ENCODE measurements at places on chromosomes 7 and 10. TPM values are rescaled to one million over a fixed set of nuclear protein-coding genes. Genes with fewer than 3 reads are reported as not detected.

The EIF5AL1 gene
- 1.3 TPM for polyA plus RNA-seq

The SEMA3D gene
- polyA plus RNA-seq: 56.4 TPM

The SPDYE11 gene
- 0.87 TPM for polyA plus RNA-seq

The ANKRD1 gene
- polyA plus RNA-seq: not detected

The LRRC18 gene
- 2.0 TPM for polyA plus RNA-seq

The IGFBP1 gene
- polyA plus RNA-seq: not detected

The UTF1 gene
- polyA plus RNA-seq: not detected

The HOXA10 gene
- polyA plus RNA-seq: not detected

The GPR37 gene
- polyA plus RNA-seq: 4.2 TPM

DNA sequence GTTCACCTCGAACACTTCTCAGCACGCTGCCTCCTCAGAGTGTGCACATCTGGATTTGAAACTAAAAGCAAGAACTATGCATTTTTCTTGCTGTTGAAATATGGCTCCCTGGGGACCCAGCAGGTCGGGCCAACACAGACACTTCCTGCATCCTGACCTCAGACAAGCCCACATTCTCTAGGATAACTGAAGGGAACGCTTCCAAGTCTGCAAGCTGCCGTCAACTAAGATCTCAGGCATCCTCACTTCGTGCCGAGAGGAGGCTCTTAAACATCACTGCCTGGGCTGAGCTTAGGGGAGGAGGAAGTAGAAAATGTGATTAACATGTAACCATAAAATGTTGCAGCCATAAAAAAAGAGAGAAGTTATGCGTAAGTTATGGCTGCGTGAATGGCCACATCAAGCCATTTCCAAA is 65.5 kb downstream of the PYROXD2 start:
- no peak for DNase-seq

GRCh38 chr10:86775870-86776180 is 19.4 kb downstream of the BMPR1A start:
- DNase-seq: no peak

DNA sequence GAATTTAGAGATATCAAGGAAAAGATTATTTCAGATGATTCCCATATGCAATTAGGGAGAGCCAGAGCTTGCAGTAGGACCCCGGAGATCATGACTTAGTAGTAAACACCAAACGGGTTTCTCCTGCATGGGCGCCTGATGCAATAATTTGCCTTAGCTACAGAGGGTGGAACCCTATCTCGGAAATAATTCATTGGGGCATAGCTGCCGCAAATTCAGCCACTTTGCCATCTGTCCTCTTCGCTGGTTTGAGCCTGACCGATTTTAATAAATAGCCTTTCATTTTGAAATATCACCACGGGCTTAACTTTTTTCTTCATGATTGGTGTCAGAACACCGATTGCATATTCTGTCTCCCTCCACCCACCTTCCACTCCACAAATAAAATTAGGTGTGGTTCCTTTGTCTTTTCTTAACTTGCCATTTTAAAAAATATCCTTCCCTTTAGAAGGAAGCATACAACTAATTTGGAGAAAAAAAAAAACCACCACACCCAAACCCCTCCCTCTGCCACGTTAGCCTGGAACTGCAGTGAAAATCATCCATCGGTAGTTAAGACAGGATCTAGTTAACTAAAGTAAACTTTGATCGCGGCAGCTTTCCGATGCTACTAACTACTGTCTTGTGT is 1.4 kb downstream of the GARS1 start:
- DNase-seq: no peak

GRCh38 chr7:1692515-1693418 is 22.7 kb downstream of the ELFN1 start:
- DNase-seq: no peak

DNA sequence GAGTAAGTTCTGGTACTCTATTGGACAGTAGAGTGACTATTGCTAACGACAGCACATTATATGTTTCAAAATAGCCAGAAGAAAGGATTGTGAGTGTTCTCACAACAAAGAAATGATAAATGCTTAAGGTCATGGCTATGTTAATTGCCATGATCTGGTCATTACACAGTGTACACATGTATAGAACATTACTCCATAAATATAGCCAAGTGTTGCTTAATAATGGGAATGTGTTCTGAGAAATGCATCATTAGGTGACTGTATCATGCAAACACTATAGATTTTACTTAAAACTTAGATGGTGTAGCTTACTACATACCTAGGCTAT is 19.6 kb downstream of the EPC1 start:
- DNase-seq: no peak

GRCh38 chr10:33939410-33939809 is 604.9 kb upstream of the NRP1 start:
- DNase-seq: no peak

- no peak for DNase-seq
Observed at GRCh38 chr10:130423455-130424305, 287.5 kb downstream of the GLRX3 start.

DNA sequence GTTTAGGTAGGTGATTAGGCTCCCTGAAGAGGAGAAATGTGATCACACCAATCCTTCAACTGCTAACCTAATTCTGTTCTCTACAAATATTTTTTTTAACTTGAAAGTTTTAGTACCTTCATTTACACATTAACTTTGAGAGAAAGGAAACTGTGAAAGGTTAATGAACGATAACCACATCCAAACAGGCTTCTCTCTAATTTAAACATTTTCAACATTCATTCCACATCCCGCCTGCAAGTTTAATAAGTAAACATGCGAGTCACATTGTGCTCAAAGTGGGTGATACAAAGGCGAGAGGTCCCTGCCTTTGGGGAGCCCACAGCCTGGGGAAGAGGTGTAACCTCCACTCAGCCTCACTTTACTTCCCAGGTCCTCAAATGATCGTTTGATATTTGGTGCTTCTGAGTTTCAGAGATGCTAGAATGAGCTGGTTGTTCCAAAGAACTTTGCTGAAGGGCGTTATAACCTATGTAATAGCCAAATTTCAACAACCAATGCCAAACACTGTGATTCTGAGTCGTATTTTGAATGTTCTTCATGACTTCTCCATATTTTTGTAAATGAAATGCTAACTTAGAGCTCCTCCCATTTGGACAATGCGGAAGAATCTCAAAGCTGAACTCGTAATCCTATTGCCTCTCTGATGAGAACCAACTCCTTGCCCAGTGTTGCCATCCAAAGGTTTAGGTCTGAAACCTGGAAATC is 47.5 kb downstream of the DENND2A start:
- no peak for DNase-seq

DNA sequence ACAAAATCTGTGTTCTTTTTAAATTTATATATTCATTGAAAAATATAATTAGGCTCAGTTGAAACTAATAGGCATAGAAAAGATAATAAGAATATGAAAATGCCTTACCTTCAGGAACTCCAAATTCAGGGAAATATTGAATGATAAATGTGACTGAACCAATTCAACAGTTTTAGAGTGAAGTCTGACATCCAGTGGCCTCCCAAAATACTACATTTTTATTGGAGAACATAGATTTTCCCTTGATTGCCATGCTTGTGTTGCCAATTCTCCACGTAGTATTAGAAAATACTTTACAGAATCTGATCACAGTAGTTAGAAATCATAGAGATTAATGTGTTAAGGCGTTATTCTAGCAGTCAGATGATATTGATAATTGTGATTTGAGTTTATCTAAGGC is 1246.7 kb downstream of the GATA3 start:
- DNase-seq: no peak

GRCh38 chr10:20552382-20552781 is 344.7 kb downstream of the NEBL start:
- no peak for DNase-seq

DNA sequence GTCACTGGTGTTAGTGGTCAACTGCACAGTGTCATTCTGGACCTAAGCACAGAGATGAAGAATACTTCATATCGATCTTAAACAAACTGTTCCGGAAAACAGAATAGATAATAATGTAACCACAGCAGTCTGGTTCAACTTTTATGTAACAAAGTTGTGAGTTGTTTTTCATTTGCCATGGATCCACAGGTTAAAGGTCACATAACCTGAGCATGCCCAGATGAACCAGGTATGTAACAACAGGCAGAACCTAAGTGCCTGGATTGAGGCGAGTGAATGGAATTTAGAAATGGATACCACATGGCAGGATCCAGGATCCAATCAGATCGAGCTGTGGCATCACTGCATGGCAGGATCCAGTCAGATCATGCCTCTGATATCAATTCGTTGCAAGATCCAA is 87.1 kb downstream of the CLEC2L start:
- no peak for DNase-seq

DNA sequence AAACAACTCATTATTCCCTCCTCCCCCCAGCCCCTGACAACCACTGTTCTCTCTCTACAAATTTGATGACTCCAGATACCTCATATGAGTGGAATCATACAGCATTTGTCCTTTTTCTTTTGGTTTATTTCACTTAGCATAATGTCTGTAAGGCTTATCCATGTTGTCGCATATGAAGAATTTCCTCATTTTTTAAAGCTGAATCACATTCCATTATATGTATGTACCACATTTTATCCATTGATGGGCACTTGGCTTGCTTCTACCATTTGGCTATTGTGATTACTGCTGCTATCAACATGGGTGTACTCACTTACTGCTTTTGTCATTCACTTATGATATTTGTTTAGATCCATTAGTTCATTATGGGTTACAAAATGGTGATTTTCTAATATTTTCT is 112.8 kb downstream of the BUB3 start:
- DNase-seq: no peak

DNA sequence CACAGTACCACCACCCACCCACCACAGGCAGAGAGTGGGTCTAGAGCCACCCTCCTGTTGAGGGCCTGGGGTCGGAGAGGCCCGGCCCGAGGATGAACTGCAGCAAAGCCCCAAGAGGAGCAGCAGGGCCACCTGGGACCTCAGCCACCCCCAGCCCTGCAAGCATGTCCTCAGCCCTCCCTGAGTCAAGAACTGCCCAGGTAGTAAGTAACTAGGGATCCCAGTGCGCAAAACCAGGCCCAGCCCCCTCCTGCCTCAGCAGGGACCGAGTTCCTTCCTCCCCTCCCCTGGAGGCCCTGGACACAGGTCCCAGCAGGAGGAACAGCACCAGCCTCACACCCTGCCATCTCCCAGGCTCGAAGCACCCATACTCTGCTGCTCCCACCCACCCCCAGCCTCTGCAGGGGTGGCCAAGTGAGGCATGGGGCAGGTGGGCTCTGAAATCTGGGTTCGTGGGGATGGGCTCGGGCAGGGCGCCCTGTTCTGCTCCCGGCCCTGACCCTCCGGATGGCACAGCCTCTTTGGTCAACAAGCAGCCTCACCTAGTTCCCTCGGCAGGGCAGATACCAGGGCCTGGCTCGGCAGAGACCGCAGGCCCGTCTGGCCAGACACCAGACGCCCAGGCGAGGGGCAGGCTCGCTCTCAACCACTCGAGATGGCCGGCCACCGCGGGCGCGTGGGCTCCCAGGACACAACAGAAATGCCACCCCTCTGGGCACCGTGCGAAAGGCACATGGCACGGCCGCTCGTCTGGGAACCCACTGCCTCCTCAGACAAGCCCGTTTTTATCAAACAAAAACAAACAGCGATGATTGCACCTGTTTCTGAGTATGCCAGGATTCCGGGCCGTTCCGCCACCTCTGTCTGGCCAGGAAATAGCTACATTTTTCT is 15.2 kb downstream of the PDGFA start:
- DNase-seq: no peak
